ENCODE measurements at places on chromosomes 11 and 22.

GRCh38 chr11:4066910-4067309, 27.7 kb upstream of the RRM1 start:
- DNase-seq = no peak

DNA sequence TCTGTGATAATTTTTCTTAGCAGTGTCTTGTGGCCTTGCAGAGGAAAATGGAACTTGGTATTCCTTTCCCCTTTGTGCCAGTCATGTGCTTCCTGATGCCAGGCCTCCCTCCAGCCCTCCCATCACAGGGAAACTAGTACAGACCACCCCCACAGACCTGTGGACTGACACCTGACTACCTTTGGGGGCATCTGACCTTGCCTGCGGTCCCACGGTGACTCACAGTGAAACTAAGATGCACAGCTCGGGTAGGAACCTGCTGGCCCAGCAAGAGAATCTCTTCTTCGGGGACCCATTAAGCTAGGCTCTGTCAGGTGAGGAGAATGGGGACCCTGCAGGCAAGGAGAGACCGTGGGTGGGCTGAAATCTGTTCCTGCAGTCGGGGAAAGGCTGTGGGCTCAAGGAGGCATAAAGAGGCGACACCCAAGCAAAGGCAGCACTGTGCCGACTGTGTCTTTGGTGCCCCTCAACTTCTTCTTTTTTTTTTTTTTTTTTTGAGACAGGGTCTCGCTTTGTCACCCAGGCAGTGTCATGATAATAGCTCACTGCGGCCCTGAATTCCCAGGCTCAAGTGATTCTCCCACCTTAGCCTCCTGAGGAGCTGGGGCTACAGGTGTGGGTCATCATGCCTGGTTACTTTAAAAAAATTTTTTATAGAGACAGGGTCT, 20.8 kb upstream of the PEX26 start:
- DNase-seq = no peak

DNA sequence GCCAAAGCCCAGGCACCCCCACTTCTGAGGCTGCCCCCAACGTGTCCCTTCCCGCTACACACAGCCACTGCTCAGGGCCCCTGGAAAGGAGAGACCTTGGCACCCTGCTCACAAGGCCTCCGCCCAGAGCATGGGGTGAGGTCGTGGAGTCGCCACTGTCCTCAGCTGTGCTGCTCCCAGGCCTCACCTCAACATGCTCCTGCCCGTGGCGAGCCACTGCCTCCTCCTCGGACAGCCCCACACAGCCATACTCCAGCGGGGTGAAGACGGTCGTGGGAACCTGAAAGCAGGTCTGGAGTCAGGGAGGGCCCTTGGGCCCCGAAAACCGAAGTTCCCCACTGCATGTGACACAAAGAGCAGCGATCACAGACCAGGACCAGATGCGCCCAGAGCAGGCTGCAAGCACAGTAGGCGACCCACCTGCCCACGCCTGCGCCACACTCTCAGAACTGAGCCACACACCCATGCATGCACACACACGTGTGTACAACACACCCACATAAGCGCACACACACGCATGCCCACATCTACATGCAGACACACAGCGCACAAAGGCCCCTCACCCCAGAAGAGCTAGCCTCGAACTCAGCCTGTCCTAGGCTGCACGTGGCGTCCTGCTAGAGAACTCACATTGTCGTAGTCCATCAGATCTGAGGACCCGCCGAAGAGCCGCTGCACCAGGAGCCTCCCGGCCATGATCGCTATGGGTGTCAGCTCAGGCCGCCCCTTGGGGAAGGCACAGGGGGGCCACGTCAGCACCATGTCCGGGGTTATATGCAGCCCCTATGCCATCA, 25.5 kb upstream of the GNB1L start:
- DNase-seq = no peak

DNA sequence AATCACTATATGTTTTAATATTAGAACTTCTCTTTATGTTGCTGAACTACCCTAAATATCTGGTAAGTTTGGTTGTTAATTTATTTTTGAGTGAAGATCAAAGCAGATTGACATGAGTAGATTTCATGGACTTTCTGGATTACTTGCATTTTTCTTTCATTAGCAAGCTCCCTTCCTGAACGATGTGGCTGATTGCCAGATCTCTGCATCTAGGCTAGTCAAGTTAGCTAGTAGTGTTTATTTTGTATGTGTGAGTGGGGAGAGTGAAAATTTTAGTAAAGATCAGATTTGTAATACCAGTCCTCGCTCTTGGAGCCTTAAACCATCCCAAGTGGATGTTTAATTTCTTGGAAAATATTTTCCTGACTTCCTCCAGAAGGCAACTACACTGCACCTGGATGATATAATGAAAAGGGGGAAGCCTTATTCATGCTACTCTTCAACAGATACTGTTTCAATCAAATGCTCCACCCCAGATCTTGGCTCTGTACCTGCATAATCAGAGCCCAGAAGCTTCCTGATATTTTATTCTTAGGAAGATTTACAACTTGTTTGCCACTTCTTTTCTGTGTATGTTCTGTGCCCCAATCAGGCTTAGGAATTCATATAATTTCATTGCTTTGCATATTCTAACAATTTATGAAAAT, 143.2 kb upstream of the GRIA4 start:
- no peak for DNase-seq

- DNase-seq = no peak
Observed at GRCh38 chr11:45161252-45162063, 15.0 kb downstream of the PRDM11 start.

DNA sequence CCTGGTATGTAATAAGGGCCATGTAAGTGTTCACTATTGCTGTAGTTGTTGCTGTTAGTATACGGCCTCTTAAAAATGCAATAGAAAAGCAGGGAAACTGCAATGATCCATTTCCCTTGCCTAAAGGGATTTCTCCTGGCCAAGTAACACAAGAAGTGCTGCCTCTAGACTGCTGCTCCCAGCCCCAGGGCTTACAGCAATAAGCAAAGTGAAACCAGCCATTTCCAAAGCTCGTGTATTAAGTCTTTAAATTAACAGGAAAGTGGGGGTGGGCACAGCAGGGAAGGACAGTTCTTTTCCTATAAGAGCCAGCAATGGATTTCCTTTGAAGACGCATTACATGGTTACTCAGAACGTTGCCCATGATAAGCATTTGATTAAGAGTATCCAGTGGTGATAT, 36.9 kb upstream of the WT1 start:
- no peak for DNase-seq

DNA sequence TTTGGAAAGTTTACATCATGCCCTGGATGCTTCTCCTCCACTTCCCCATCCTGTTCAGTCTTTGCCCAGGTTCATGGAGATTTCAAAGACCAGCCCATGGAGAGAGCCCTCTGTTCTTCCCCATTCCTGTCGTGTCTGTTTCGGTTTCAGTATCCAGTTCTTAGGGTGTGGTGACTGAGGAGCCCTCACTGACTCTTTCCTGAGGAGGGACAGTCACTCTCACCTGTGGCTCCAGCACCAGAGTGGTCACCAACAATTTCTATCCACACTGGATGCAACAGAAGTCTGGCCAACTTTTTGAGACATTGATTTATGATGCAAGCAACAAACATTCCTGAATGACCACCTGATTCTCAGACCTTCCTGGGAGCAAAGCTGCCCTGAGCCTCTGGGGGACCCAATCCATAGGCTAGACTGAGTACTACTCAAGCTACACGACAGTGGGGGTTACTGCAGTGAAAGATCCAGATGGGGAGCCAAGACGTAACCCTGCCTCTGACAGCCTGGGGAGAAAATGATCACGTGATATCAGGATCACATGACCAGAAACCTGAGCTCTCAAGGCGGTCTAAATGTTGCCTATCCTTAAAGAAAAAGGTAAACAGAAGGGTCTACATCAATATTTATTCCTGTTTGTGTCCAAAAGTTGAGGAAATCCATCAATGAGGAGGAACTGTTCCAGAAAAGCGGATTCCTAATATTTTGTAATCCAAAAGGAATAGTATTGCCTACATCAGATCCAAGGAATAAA, 76.2 kb upstream of the VPREB1 start:
- DNase-seq = no peak

- no peak for DNase-seq
Observed at GRCh38 chr22:35905894-35906293, 122.7 kb downstream of the RBFOX2 start.

- DNase-seq = no peak
Observed at GRCh38 chr11:134060316-134060715, 8.6 kb upstream of the JAM3 start.

GRCh38 chr11:119363081-119363850, 16.8 kb upstream of the MFRP start:
- DNase-seq = no peak

GRCh38 chr11:92837595-92837994, 131.9 kb upstream of the MTNR1B start:
- DNase-seq = no peak

DNA sequence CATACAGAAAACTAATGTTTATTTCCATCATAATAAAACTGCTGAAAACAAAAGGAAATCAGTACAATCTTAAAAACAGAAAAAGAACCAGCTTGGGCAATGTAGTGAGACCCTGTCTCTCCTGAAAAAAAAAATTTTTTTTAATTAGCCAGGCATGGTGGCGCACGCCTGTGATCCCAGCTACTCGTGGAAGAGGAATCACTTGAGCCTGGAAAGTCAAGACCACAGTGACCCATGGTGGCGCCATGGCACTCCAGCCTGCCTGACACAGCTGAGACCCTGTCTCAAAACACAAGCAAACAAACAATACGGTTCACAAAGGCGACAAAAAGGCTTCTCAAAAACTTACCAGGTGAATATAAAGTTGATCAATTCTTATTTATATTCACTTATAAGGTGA, 289.7 kb downstream of the BRD1 start:
- no peak for DNase-seq

- no peak for DNase-seq
Observed at GRCh38 chr11:44505581-44506054, 59.8 kb upstream of the CD82 start.

DNA sequence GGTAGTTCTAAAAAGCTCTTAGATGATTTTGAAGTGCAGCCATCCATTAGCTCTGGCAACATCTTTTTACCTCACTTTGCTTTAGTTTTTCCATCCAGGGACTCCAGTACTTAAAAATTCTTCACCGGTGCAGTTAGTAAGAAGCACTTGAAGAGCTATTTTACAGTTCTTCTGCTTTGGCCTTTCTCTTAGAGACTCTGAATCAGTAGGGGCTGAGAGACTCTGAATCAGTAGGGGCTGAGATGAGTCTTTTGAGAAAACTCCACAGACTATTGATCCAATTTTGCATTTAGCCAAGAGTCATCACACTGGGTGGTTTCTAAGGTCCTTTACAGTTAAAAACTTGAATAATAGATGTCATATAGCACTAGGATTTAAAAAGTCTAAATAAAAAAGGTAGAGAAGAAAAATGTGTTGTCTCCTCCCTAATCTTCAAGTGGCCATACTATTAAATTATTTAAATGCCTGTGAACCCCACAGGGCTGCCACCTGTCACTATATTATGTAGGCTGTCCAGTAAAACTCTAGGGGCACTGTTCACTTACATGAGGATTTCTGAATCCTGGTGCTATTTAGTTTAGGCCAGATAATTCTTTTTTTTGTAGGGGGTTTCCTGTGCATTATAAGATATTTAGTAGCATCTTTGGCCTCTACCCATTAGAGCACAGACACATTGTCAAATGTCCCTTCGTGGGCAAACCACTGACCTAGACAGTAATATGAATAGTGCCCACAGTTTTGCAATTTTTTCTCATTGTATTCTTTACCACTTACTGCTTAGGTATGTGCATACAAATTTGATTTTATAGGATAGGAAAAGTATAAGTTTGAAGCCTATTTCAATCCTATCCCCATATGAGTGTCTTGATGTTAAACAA, 26.3 kb upstream of the HIKESHI start:
- DNase-seq = no peak

GRCh38 chr22:29629903-29630516, 26.6 kb downstream of the NF2 start:
- DNase-seq = no peak

GRCh38 chr22:17100621-17101020, 15.8 kb downstream of the IL17RA start:
- DNase-seq = no peak

GRCh38 chr22:39712081-39712480, 141.5 kb downstream of the CACNA1I start:
- no peak for DNase-seq

DNA sequence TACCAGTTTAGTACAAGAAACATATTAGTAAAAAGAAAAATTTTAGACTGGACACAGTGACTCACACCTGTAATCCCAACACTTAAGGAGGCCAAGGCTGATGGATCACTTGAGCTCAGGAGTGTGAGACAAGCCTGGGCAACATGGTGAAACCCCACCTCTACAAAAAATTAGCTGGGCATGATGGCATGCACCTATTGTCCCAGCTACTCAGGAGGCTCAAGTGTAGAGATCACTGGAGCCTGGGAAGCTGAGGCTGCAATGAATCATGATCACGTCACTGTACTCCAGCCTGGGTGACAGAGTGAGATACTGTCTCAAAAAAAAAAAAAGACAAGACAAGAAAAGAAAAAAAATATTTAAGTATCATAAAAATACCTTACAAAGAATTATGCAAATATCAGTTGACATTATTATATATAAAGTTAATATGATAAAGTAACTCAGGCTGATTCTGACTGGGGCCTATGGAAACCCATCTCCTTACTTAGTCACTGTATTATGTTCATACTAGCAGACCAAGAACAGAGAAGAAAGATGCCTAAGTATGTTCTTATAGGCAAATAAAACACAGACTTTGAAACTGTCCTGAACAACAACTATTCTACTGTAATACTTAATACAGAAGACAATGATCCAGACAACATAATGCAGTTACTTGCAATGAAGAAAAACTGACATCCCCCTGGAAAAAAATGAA, 27.3 kb downstream of the FAM168A start:
- DNase-seq = no peak

- no peak for DNase-seq
Observed at GRCh38 chr11:29129844-29130243, 887.0 kb downstream of the KCNA4 start.

GRCh38 chr11:64391839-64392238, 32.9 kb downstream of the RPS6KA4 start:
- DNase-seq = no peak

DNA sequence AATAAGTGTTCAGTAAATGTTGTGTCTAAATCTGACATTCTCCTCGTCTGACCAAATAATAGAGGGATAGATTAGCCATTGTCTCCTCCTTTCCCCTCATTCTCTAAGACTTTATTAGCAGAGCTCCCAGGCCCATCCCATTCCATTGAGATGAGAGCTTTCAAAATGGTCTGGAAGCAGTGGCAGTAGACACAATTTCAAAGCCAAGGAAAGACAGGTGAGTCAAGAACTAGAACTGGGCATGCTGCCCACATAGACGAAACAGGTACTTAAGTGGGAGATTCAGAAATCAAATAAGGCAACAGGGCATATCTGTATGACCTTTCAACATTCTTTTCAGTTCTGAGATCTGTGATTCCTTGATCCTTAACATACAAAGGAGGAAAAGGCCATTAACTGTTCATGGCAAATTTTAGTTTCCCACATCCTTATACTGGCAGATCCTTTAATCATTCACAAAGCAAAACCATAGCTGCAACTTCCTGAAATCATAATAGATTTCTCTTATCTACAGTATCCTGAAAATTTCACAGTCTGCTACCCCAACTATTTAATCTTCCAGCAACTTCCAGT, 96.6 kb upstream of the KCNA4 start:
- no peak for DNase-seq
